ENCODE measurements at places on chromosomes 5 and 9. TPM values are rescaled to one million over a fixed set of nuclear protein-coding genes. Genes with fewer than 3 reads are reported as not detected.

SLC6A19 gene
- polyA plus RNA-seq: not detected

LOX gene
- 0.18 TPM for polyA plus RNA-seq

BHMT2 gene
- polyA plus RNA-seq: not detected

PCDHA9 gene
- polyA plus RNA-seq: not detected

SPINK13 gene
- polyA plus RNA-seq: not detected

IRX1 gene
- not detected for polyA plus RNA-seq

DIRAS2 gene
- not detected for polyA plus RNA-seq
